Central memory CD4-positive, alpha-beta T cell (primary cell): ENCODE measurements at places on chromosomes 4 and X.

GRCh38 chr4:40214038-40214437 lies 17.2 kb downstream of the RHOH start:
- DNase-seq: peak; percentile 85

DNA sequence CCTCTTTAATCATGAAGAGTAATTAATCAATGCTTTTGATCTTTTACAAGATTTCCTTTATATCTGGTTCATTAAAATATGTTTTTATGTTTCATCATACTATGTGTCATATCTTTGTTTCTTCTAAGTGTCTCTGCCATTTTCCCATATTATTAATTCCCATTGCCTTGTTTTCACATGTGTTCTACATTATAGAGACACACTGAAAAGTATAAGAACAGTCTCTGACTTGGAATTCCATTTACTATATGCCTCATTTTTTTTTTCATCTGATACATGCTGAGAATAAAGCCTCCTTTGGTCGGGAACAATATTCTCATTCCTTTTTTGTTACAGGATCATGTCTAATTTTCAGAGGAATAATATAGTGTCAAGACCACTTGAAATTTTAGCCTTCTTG lies 4.3 kb downstream of the BANK1 start:
- DNase-seq: no peak

DNA sequence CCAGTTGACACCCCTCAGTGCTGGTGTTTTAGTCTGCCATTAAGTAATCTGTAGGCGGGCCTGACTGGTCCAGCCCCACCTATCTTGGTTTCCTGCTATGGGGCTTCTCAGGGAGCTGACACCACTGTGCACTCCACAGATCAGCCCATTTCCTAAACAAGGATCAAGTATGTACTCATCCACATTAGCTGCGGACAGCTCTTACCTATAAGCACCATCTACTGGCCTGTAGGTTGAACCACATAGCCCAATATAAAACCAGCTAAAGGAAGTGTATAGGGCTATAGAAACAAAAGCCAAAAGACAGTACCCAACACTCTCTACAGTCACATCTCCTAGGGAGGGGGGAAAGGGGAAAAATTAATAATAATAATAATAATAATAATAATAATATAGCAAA lies 353.5 kb upstream of the CXorf51B start:
- no peak for DNase-seq

- DNase-seq: no peak
These were observed 1210.6 kb downstream of the C4orf33 start for GRCh38 chr4:130306566-130306965.

DNA sequence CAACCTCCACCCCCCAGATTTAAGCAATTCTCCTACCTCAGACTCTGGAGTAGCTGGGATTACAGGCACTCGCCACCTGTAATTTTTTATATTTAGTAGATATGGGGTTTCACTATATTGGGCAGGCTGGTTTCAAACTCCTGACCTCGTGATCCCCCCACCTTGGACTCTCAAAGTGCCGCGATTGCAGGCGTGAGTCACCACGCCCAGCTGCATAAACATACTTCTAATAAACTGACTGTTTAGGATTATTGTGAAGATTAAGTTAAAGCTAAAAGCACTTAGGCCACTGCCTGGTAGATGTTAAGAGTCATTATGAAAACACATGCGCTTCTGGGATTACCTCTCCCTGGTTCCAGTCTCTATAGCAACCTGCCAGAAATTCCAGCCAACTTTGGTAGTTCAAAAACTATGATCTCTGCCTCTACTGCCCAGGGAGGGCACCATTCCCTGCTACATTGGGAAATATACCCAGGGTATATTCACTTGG lies 30.2 kb upstream of the GRIA3 start:
- no peak for DNase-seq

DNA sequence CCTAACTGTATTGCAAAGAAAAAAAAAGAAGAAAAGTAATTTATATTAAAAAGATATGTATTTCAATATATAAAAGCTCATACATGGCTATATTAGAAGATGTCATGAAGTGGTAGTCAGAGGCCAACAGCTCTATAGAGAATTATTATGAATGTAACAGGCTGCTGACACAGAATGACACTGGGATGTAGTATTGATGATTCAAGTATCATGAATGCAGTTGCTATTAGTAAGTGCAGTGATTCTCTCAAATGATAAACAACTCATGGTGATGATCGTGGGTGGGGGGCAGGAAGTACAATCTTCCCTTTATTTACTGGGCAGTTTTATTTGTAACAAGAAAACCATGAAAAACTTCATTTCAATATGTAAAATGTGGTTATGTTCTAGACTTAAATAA lies 124.6 kb downstream of the COL4A6 start:
- DNase-seq: no peak
